ENCODE measurements at places on chromosomes 6 and 20.

DNA sequence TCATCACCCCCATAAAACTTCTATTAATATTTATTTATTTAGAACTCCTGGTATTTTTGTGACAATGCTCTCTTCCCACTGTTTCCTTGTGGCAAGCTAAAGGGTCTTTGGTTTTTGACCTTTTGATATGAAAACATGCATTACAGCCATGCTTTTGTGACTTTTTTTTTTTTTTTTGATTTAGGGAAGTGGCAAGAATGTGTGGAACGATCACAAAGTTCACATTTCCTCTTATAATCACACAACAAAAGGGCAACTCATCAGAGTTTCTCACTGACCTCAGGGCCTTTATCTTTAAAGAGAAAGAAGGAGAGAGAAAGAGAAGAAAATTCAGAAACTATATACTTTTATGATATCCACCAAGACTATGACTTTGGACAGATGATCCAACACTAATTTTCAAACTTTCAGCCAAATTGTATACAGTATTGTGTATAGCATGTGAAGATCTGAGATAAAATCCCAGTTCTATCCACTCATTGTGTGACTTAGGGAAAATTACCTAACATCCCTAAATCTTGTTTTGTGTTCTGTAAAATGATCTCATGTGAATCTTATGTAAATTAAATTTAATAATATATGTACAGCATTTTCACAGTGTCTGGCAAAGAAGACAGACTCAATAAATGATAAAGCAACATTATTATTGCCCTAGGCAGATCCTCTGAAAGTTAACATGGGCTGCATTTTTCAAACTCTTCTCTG is 106.8 kb upstream of the MARCKS start:
- H3K36me3 ChIP-seq, result no peaks in the 10 kb centered on the region
- H3K27ac ChIP-seq, result no peak overlapping the region
- H3K4me1 ChIP-seq, result no peaks in the 10 kb centered on the region
- no peak for DNase-seq
- no peaks in the 10 kb centered on the region for H3K27me3 ChIP-seq
- no peak overlapping the region for H3K4me3 ChIP-seq

DNA sequence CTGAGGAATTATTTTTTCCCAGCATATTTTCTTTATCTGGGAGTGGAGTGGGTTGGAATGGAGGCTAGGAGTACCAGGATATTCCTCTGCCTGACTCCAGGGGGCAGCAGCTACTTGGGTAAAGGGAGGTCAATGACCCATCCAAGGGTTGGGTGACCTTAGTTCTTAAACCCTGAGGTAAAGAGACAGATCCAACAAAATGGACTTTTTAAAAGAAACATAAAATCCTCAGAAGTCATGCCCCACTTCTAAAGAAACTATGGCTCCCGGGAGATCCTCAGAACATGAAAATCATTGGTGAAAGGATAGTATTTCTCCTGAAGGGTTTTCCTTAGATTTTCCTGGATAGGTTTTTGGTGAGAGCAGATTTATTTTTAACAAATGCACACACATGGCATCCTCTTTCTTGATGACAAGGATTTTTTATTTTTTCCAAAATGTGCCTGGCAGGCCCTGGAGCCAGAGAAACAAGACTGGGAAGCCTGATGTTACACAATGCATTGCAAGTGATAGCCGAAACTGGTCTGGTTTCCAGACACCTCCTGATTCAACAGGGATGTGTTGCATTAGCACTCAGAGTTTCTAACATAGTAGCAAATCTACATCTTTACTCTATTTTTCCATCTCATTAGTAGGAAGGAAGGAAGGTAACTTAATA is 240.9 kb upstream of the BTBD3 start:
- no peak overlapping the region for H3K4me3 ChIP-seq
- no peak overlapping the region for H3K27ac ChIP-seq
- H3K4me1 ChIP-seq, result no peaks in the 10 kb centered on the region
- no peaks in the 10 kb centered on the region for H3K36me3 ChIP-seq

- no peak overlapping the region for H3K27ac ChIP-seq
- H3K4me3 ChIP-seq, result no peak overlapping the region
- no peaks in the 10 kb centered on the region for H3K36me3 ChIP-seq
- no peaks in the 10 kb centered on the region for H3K4me1 ChIP-seq
- DNase-seq, result no peak
Observed at GRCh38 chr6:28969129-28969528, 36.0 kb downstream of the ZNF311 start.

DNA sequence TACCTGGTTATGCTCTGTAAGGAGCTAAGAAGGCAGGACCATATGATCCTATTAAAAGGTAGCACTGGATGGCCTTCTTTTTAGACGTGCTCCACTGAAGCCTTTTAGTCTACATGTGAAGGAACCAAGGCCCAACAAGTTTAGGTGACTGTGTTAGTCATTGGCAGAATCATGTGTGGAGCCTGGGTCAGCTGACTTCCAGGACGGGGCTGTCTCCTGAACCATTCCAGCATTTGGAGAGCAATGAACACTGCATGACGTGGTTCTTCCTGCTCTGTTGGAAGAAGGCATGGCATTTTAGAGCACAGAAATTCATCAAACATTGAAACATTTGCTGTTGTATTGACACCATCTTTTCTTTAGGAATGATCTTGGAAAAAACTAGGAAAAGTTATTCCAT is 87.8 kb upstream of the TIAM2 start:
- H3K4me1 ChIP-seq, result no peaks in the 10 kb centered on the region
- no peaks in the 10 kb centered on the region for H3K36me3 ChIP-seq
- H3K27me3 ChIP-seq, result no peaks in the 10 kb centered on the region
- no peak overlapping the region for H3K27ac ChIP-seq

GRCh38 chr6:148343047-148343782 is 577 bp downstream of the SASH1 start:
- peaks cover 36% of the 10 kb centered on the region for H3K4me1 ChIP-seq
- H3K36me3 ChIP-seq, result no peaks in the 10 kb centered on the region
- H3K4me3 ChIP-seq, result peak overlapping the region; percentile 86
- H3K27me3 ChIP-seq, result no peaks in the 10 kb centered on the region

DNA sequence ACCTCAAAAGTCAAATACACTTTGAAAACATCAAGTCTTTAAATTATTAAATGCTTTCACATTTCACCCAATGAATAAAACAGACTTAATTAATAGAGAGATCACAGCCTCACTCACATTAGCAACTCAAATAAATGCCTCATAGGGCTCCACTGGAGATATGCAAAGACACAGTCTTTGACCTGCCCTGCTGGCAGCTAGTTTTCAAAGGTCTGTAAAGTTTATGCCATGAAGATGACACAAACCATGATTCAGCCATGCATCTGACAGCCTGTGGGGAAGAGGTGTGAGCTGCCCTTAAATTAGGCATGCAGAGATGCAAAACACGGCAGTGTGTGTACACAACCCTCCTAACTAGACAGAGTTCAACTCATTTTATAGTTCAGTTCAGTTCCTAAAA is 83.6 kb downstream of the PAK5 start:
- no peak overlapping the region for H3K27ac ChIP-seq
- no peaks in the 10 kb centered on the region for H3K27me3 ChIP-seq
- H3K4me1 ChIP-seq, result no peaks in the 10 kb centered on the region

GRCh38 chr6:12084681-12085080 is 72.6 kb downstream of the HIVEP1 start:
- H3K4me1 ChIP-seq, result no peaks in the 10 kb centered on the region
- H3K27ac ChIP-seq, result no peak overlapping the region
- DNase-seq, result no peak
- no peaks in the 10 kb centered on the region for H3K27me3 ChIP-seq

- peaks cover 12% of the 10 kb centered on the region for H3K4me1 ChIP-seq
Observed at GRCh38 chr6:31470801-31471200, 27.1 kb upstream of the MICB start.

GRCh38 chr6:75205776-75206575 is at the start of gene COL12A1:
TSS of gene COL12A1 (minus strand) at chr6:75206053. CDS start at chr6:75202792, 3,261 bp downstream.
- H3K4me1 ChIP-seq, result peaks cover 21% of the 10 kb centered on the region
- H3K27ac ChIP-seq, result peak within 1 kb of the TSS; percentile 92
- H3K27me3 ChIP-seq, result no peaks in the 10 kb centered on the region
- H3K36me3 ChIP-seq, result peaks cover 3% of the 10 kb centered on the region
- peak; percentile 86 for DNase-seq

- H3K4me1 ChIP-seq, result peaks cover 36% of the 10 kb centered on the region
- H3K36me3 ChIP-seq, result no peaks in the 10 kb centered on the region
- H3K27ac ChIP-seq, result no peak overlapping the region
- H3K27me3 ChIP-seq, result no peaks in the 10 kb centered on the region
- no peak overlapping the region for H3K4me3 ChIP-seq
Observed at GRCh38 chr6:4352731-4353130, 217.4 kb upstream of the ECI2 start.

- no peak overlapping the region for H3K4me3 ChIP-seq
- H3K4me1 ChIP-seq, result peaks cover 3% of the 10 kb centered on the region
- peaks cover 7% of the 10 kb centered on the region for H3K27me3 ChIP-seq
Observed at GRCh38 chr20:62953839-62954703, 1.6 kb downstream of the SLC17A9 start.

DNA sequence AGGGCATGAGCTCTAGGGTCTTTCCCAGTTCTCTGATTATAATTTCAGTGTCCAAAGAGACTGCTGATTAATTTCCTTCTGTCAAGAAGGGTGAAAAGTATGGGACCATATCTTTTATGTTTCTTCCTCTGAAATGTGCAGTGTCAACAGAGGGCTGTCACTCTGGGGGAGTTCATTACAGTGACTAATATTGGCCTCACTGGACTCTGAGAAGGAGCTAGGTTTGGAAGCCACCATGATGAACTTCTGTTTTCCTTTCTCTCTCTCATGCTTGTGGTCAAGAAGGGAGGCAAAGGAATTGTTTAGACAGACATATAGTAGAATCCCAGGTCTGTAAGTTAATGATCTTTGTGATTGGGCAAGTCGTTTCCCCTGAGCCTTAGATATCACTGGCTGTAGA is 41.8 kb upstream of the BMP6 start:
- H3K4me3 ChIP-seq, result no peak overlapping the region
- no peak overlapping the region for H3K27ac ChIP-seq
- H3K4me1 ChIP-seq, result no peaks in the 10 kb centered on the region
- no peaks in the 10 kb centered on the region for H3K36me3 ChIP-seq
- H3K27me3 ChIP-seq, result no peaks in the 10 kb centered on the region
- DNase-seq, result no peak

GRCh38 chr6:125252891-125253290 is 48.9 kb downstream of the HDDC2 start:
- no peaks in the 10 kb centered on the region for H3K27me3 ChIP-seq

DNA sequence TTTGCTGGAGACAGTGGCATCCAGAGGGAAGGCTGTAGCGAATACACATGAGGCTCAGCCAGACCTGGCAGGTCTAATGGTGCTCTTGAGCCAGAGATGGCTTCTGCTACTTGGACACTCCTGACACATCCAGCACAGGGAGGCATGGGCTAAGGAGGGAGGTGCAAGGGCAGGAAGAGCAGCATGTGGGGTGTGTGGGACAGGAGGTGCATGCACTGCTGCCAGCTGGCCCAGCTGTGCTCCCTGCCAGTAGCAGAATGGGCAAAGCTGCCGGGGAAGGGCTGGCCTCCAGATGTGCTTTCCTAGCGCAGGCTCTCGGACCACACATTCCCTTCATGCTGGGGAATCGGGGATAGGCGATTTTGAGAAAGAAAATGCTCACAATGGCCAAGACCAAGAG is 309.2 kb downstream of the CDC5L start:
- no peaks in the 10 kb centered on the region for H3K27me3 ChIP-seq
- H3K27ac ChIP-seq, result no peak overlapping the region
- no peak for DNase-seq
- no peaks in the 10 kb centered on the region for H3K36me3 ChIP-seq

DNA sequence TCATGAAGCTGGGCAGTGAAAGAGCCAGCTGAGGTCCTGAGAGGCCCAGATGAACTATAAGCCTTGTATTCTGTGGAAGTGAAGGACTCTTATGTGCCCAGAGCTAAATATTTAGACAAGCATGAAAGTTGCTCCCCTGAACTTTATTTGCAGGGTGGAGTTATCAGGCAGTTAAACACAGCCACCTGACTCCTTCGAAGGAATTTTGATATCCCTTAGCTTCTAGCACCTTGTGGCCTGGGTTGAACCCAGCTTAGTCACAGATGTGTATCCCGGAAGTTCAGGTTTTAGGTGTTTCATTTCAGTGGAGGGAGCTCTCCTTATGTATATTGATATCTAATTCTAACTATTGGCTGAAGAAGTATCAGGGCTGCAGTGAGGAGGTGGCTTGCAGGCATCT is 20.4 kb downstream of the NR2E1 start:
- peaks cover 6% of the 10 kb centered on the region for H3K27me3 ChIP-seq
- no peak overlapping the region for H3K4me3 ChIP-seq
- no peak for DNase-seq
- H3K36me3 ChIP-seq, result no peaks in the 10 kb centered on the region
- no peak overlapping the region for H3K27ac ChIP-seq

GRCh38 chr6:157989541-157990289 is 8.1 kb downstream of the SYNJ2 start:
- H3K4me3 ChIP-seq, result no peak overlapping the region
- H3K27ac ChIP-seq, result no peak overlapping the region

DNA sequence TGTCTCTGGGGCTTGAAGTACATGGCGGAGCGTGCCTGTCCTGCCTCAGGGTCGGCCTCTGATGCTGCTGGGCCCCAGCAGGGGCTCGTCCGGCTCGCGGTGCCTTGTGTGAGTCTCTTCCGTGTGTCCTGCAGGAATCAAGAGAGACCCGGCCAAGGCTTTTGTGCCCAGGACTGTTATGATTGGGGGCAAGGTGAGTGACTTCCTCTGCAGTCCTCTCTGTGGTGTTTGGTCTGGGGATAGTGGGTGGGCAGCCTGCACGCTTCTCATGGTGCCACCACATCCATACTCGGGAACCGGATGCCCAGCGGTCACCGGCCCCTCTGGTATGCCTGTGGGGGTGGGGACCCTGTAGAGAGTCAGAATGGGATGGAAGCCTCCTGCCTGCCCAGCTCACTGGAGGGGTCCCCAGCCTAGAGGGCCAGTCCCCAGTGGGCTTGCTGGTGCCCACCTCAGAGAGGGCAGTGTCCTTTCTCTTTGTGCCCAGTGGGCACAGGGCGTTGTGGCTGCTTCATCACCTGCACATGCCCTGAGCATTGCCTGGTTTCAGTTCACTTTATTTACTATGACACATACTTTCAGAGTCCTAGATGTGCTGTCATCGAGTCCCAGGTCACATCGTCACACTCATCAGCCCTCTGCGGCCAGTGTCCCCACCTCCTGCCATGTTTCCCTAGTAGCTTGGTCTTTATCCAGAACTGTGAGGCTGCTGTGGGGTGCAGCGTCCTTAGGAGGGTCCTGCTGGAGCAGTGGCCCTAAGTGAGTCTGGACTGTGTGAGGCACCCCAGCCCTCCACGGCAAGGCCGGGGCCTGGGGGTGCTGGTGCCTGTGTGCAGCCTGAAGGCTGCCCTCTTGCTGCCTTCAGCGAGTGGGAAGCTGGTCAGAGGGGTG is 40.7 kb downstream of the PYGB start:
- no peak overlapping the region for H3K4me3 ChIP-seq
- no peaks in the 10 kb centered on the region for H3K27me3 ChIP-seq
- H3K36me3 ChIP-seq, result peaks cover 70% of the 10 kb centered on the region
- no peak overlapping the region for H3K27ac ChIP-seq

GRCh38 chr20:43472671-43473380 is 15.1 kb downstream of the SRSF6 start:
- H3K4me1 ChIP-seq, result no peaks in the 10 kb centered on the region
- peaks cover 3% of the 10 kb centered on the region for H3K27me3 ChIP-seq
- DNase-seq, result no peak
- H3K27ac ChIP-seq, result no peak overlapping the region
- H3K4me3 ChIP-seq, result no peak overlapping the region

- no peak for DNase-seq
- H3K4me3 ChIP-seq, result no peak overlapping the region
- H3K27ac ChIP-seq, result no peak overlapping the region
- no peaks in the 10 kb centered on the region for H3K27me3 ChIP-seq
Observed at GRCh38 chr6:115064680-115065079, 721.9 kb upstream of the HS3ST5 start.

- no peak for DNase-seq
- peak overlapping the region; percentile 94 for H3K4me3 ChIP-seq
- no peaks in the 10 kb centered on the region for H3K27me3 ChIP-seq
- peaks cover 40% of the 10 kb centered on the region for H3K36me3 ChIP-seq
- H3K27ac ChIP-seq, result no peak overlapping the region
- H3K4me1 ChIP-seq, result peaks cover 21% of the 10 kb centered on the region
Observed at GRCh38 chr20:2654831-2655230, 2.4 kb downstream of the NOP56 start.

Measured in keratinocyte (primary cell).